ENCODE measurements at places on chromosomes 7 and 10. TPM values are rescaled to one million over a fixed set of nuclear protein-coding genes. Genes with fewer than 3 reads are reported as not detected.

IDI2 gene
- total RNA-seq: not detected

OR2A12 gene
- total RNA-seq: not detected

DNA sequence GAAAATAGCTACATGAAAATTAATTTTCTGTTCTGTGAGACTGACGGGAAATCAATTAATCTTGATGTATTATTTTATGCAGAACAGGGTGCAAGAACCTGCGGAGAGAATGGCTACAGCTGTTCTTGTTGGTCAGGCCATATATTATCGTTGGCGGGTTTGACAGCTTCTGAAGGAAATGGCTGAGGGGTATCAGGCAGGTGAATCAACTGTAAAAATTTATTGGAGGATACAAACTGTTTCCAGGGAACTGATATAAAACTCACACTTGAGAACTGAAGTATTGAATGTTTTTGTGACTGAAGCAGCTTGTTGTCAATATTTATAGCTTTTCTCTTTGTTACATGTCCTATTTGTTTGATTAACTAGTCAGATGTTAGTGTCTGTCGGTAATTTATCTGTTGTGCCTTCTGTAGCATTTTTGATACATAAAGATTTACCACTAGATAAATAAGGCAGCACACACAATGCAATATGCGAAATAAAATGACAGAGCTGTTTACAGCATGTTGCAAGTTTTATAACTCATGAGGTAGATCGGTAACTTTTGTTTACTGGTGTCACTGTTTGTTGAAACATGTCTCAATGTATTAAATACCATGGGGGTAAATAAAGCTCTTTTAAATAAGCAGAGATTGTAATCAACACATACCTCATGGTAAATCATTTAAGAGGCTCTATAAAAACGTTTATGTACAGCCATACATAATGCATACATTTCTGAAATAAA, 308.2 kb downstream of the LRMDA start:
- DNase-seq: no peak

DNA sequence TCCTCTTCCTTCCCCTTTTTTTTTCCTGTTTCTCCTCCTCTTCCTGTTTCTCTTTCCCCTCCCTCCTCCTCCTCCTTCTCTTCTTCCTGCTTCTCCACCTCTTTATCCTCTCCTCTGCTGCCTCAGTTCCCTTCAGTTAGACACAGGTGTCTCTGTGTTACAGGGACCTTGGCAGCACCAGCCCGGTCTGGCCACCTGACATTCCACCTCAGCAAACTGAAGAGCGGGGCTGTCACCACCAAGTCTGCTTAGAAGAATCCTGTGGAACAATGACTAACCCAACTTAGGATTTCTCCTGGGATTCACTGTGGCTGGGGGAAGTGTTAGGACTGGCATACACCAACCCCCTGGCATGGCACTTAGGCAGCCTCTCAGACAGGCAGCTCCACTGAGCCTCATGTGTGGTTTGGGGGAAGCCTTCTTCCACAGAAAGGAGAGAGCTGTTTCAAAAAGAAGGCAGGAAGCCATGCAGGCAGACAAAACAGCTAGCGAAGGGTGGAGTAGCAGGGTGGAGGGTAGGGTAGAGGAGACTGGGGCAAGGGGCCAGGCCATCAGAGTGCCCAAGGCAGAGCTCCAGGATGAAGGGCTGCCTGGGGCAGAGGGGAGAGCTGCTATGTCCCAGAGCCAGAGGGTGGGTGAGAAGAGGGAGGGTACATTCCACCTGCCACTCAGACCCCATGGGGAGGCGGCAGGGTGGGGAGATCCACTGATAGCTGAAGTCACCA, 13.2 kb upstream of the GDF10 start:
- DNase-seq: no peak

DNA sequence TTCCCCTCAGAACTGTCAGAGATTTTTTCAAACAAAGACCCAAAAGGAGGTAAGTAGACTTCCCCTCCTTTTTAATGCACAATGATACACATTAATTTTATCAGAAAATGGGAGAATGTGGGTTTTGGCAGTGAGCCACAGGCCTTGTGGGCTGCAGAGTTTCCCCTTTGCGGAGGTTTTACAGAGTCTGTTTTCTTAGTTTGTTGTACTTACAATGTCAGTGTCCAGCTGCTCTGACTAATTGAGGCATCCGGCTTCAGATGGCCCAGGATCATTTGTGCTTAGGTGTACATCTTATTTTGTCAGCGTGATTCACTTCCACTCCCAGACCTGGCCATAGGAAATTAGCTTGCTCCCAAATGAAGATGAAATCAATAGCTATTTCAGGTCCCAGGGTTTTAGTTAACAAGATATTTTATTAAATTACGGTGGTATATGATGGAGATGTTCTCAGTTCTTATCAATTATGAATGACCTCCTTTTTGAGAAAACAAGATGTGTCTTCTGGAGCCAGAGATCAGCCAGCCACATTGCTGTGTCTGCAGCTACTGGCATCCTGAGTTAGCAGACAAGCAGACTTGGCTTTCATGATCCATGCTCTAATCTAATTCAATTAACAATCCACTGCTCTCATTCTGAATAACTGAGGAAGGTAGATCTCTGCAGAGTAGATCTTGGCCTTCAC, 1086.6 kb upstream of the SORCS1 start:
- DNase-seq: no peak

- DNase-seq: no peak
Observed at GRCh38 chr7:32283546-32283945, 206.6 kb downstream of the LSM5 start.

DNA sequence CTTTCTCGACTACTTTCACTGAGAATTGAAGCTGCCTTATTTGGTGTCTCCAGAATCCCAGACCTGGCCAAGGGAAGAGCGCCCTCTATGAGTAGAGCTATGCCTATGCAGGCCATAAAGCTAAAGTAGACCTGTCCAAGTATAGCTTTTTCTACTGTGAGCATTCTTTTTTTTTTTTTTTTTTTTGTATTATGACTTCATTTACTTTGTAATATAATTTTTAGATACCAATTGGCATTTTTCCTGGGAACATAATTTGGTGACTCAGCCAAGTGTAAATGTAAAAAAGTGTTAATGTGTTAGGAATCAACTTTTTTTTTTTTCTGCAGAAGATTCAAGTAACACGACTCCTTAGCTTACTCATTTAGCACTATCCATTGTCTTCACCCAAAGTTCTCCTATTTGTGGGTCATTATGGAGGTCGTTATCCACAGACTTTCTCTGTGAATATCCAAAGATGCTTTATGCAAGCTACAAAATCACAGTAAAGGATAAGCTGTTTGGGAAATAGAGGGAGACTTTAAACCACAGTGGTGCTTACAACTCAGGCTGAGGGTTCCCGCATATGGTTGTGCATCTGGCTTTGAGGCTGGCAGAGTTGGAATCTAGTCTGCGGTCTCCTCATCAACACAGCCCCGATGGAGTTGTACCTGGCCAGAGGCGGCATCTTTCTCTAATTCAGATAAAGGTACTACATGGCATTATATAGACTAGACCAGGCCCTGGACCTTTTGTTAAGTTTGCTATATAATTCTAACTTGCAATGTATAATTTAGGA, 1040.2 kb upstream of the SORCS1 start:
- no peak for DNase-seq

- no peak for DNase-seq
Observed at GRCh38 chr7:42928754-42929153, 3.2 kb downstream of the PSMA2 start.

DNA sequence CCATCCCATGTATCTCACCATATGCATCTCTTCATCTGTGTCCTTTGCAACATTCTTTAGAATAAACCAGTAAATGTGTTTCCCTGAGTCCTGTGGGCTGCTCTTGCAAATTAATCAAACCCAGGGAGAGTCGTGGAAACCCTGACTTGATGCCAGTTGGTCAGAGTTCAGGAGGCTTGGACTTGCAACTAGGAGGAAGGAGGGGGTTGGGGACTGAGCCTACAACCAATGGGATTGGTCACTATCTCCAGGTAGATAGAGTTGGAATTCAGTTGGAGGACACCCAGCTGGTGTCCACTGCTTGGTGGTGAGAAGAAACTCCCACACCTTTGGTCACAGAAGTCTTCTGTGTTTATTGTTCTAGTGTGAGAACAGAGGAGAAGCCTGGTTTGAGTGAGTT, 38.3 kb upstream of the PRKCQ start:
- DNase-seq: no peak

DNA sequence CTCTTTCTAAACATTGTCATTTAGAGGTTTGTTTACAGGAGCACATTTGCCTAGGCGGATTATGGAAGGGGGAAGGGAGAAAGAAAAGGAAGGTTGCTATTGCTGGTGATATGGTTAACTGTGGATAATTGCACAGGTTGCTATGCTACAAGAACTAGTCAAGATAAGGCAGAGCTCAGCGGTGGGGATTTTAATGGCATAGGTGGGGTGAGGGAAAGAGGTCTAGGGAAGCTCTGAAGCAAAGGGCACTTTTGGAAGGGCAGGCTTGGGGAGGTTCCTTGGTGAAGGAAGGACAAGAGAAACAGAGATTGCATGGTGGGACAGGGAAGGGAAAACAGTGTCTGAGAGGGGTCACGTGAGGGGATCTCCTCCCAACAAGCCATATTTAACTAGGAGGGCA, 19.5 kb downstream of the HYAL4 start:
- DNase-seq: no peak

GRCh38 chr7:43787771-43788170, 29.3 kb downstream of the BLVRA start:
- no peak for DNase-seq

Measured in natural killer cell treated with Interleukin-12 subunit alpha and Interleukin-12 subunit beta and Interleukin-15 and Interleukin-18, amount 100 ng/mL, for 72 hours (primary cell).